ENCODE measurements at places on chromosomes 16 and 17.

DNA sequence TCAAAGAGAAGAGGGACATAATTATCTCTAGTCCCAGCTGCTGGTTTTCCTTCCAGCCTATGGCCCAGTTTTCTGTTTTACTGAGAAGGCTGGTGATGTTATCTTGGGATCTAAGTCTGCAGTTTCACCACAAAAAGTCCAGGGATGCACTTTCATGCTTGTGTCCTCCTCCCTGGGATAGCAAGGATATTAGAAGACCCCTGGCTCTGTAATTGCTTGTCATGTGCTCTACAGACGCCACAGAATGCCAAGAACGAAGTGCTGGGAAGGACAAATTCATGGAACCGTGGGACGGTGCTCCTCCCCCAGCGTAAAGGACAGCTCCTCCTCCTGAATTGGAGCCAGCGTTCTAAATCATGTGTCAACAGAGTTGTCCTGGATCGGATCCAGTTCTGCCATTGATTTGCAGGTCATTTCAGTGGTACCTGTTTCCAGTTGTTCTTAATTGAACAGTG is 8.6 kb downstream of the MAPT start:
- H3K27me3 ChIP-seq = peaks cover 77% of the 10 kb centered on the region
- no peaks in the 10 kb centered on the region for H3K36me3 ChIP-seq
- H3K4me3 ChIP-seq = no peak overlapping the region
- no peak for DNase-seq
- no peak overlapping the region for H3K27ac ChIP-seq

- H3K27ac ChIP-seq = no peak within 1 kb of the TSS
- H3K27me3 ChIP-seq = peaks cover 65% of the 10 kb centered on the region
- DNase-seq = no peak
- peaks cover 25% of the 10 kb centered on the region for H3K36me3 ChIP-seq
- H3K4me3 ChIP-seq = peak within 1 kb of the TSS; percentile 93
- H3K4me1 ChIP-seq = peaks cover 44% of the 10 kb centered on the region
These were observed at the start of gene PCGF2 for GRCh38 chr17:38748149-38748891. Gene PCGF2, minus strand, starts transcription at chr17:38748336. Its CDS starts 7,934 bp downstream, at chr17:38740402.

DNA sequence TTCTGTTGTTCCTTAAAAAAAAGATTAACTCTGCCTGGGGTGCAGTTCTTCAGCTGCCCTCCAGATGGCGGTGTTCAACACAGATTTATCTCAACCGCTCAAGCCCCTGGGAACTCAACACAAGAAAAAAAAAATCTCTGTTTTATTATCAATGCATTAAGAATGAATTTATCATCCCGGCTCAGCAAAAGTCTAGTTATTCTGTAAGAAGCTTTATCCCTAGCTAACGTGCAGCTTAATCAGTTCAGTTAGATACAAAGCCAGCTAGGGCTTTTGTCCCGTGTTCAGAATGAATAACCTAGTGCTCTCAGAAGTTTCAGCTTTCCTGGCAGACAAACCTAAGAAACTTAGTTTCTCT is 475.9 kb upstream of the CCL2 start:
- peaks cover 63% of the 10 kb centered on the region for H3K27me3 ChIP-seq
- no peak overlapping the region for H3K27ac ChIP-seq
- DNase-seq = no peak
- no peaks in the 10 kb centered on the region for H3K4me1 ChIP-seq
- H3K36me3 ChIP-seq = peaks cover 3% of the 10 kb centered on the region

GRCh38 chr16:27429330-27429871 is 27.4 kb downstream of the IL21R start:
- H3K36me3 ChIP-seq = peaks cover 45% of the 10 kb centered on the region
- H3K4me3 ChIP-seq = no peak overlapping the region
- peaks cover 44% of the 10 kb centered on the region for H3K4me1 ChIP-seq
- peak; percentile 2 for DNase-seq
- peak overlapping the region; percentile 44 for H3K27ac ChIP-seq

- no peak overlapping the region for H3K4me3 ChIP-seq
- peaks cover 20% of the 10 kb centered on the region for H3K4me1 ChIP-seq
- H3K27me3 ChIP-seq = no peaks in the 10 kb centered on the region
- H3K27ac ChIP-seq = no peak overlapping the region
These were observed 20.5 kb downstream of the PEMT start for GRCh38 chr17:17570798-17571716.

DNA sequence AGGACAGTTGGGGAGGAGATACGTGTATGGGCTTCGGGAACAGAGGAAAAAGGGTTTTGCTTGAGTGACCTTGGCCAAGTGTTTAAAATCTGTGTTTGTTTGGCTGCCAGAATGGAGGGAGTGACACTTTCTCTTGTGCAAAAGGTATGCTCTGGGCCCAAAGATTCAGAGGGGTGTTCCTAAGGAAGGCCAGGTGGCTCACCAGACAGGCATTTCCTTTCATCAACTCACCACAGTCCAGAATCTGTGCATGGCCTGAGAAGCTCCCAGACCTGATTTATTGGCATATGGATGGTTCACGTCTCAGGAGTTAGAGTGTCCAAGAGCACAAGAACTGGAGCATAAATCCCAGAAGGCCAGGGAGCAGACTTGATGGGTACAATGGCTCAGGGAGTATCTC is 53.4 kb upstream of the NLK start:
- no peak overlapping the region for H3K4me3 ChIP-seq
- no peak for DNase-seq
- H3K36me3 ChIP-seq = no peaks in the 10 kb centered on the region
- no peaks in the 10 kb centered on the region for H3K4me1 ChIP-seq
- H3K27me3 ChIP-seq = peaks cover 11% of the 10 kb centered on the region

DNA sequence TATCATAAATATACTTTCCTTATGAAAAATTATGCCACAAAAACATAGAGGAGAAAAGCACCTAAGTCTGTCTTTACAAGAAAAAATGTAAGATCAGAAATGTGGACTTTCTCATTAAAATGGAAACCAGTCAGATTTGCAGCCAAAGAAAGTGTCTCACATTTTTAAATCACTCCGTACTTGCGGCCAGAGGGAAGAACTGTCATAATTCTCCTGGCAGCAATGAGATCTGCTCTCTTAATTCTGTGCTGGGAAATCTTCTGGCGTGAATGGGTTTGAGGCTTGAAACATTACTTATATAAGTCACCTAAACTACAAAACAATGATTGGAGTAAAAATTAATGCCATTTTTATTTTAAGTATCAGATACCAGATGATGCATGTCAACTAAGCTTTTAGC is 10.7 kb downstream of the C16orf95 start:
- DNase-seq = no peak
- H3K4me3 ChIP-seq = no peak overlapping the region
- no peaks in the 10 kb centered on the region for H3K4me1 ChIP-seq
- no peak overlapping the region for H3K27ac ChIP-seq
- no peaks in the 10 kb centered on the region for H3K36me3 ChIP-seq

DNA sequence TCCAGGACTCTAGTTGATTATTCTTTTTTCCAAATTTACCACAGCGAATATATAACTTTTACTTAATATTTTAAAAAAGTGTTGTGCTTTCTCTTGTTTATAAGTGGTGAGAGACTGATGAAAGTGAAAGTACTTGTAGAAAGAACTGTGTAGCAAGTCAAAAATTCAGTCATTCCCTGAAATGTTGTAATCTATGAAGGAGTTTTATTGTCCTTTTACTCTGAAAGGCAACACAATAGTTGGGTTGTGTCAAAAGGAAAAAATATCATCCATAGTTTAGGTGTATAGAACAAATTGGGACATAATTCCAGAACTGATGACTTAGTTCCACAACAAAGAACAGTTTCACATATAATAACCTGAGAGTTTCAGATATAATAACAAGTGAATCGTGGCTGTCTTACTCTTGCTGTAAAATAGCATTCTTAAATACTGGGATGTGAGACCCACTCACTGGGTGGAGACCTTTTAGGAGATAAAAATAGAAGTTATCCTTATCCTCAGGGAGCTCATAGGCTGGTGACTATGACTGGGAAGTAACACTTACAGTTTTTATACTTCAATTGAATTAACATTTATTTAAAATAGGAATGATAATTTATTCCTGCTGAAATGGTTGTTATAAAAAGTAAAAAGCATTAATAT is 20.6 kb downstream of the CYB5B start:
- H3K27me3 ChIP-seq = no peaks in the 10 kb centered on the region
- peak overlapping the region; percentile 98 for H3K27ac ChIP-seq
- peaks cover 28% of the 10 kb centered on the region for H3K36me3 ChIP-seq
- H3K4me3 ChIP-seq = peak overlapping the region; percentile 79

GRCh38 chr16:48862087-48862532 is 252.1 kb upstream of the N4BP1 start:
- no peak overlapping the region for H3K4me3 ChIP-seq
- H3K27me3 ChIP-seq = no peaks in the 10 kb centered on the region
- H3K4me1 ChIP-seq = no peaks in the 10 kb centered on the region
- no peak for DNase-seq
- no peak overlapping the region for H3K27ac ChIP-seq

DNA sequence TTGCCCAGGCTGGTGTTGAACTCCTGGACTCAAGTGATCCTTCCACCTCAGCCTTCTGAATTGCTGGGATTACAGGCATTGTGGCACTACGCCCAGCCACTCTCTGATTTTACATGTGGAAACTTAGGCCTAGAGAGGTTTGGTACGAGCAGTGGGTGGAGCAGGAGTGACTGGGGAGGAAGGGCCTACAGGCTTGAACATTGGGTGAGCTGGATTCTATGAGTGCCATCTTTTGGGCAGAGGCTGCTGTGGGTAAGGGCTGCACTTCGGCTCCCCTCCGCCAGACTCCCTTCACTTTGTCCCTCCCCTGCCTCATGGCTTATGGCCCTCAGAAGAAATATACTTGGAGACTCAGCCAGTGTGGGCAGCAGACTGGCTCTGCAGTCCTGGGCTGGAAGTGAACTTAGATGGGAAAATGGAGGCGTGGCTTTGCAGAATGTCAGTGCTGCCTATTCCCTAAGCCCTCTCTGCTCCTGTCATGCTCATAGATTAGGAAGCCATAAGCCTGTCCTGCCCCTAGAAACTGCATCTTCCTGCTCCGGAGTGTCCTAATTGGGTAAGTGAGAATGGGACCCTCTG is 9.5 kb upstream of the MRC2 start:
- no peak overlapping the region for H3K27ac ChIP-seq
- DNase-seq = no peak
- peaks cover 26% of the 10 kb centered on the region for H3K36me3 ChIP-seq
- H3K4me1 ChIP-seq = peaks cover 5% of the 10 kb centered on the region
- H3K27me3 ChIP-seq = no peaks in the 10 kb centered on the region
- H3K4me3 ChIP-seq = no peak overlapping the region

- H3K4me1 ChIP-seq = peaks cover 45% of the 10 kb centered on the region
- H3K4me3 ChIP-seq = no peak overlapping the region
- H3K27ac ChIP-seq = no peak overlapping the region
- H3K27me3 ChIP-seq = peaks cover 11% of the 10 kb centered on the region
- peaks cover 6% of the 10 kb centered on the region for H3K36me3 ChIP-seq
These were observed 97.2 kb downstream of the TBC1D16 start for GRCh38 chr17:79938336-79939093.

GRCh38 chr17:74217888-74218287 is 4.5 kb downstream of the TTYH2 start:
- H3K4me3 ChIP-seq = no peak overlapping the region
- no peak for DNase-seq
- peaks cover 33% of the 10 kb centered on the region for H3K4me1 ChIP-seq
- H3K27ac ChIP-seq = no peak overlapping the region

DNA sequence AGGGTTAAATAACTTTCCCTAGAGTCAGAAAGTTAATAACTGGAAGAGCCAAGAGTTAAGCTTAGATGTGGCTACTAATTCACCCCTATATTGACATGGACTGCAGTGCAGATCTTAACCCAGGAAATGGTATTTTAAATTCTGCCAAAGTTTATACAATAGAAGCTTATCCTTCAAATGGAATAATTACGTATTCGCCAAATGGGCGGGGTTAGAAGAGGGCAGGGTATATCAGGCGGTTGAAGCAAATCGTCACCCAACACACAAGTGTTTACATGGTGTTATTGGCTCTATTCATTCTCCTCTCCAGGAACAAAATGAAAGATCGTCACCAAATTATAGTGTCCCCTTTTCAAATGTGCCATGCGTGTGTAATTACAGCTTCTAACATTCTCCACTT is 182.7 kb downstream of the PRKCB start:
- H3K4me1 ChIP-seq = peaks cover 69% of the 10 kb centered on the region
- H3K27me3 ChIP-seq = no peaks in the 10 kb centered on the region
- no peak overlapping the region for H3K4me3 ChIP-seq
- H3K27ac ChIP-seq = peak overlapping the region; percentile 79
- H3K36me3 ChIP-seq = peaks cover 15% of the 10 kb centered on the region

GRCh38 chr16:82628088-82628423 is 1.3 kb downstream of the CDH13 start:
- no peak overlapping the region for H3K27ac ChIP-seq
- no peaks in the 10 kb centered on the region for H3K4me1 ChIP-seq
- peaks cover 72% of the 10 kb centered on the region for H3K27me3 ChIP-seq
- no peak overlapping the region for H3K4me3 ChIP-seq
- peaks cover 1% of the 10 kb centered on the region for H3K36me3 ChIP-seq
- no peak for DNase-seq

GRCh38 chr16:56336071-56336688 is 89.2 kb downstream of the AMFR start:
- no peaks in the 10 kb centered on the region for H3K4me1 ChIP-seq
- peaks cover 7% of the 10 kb centered on the region for H3K36me3 ChIP-seq
- H3K27me3 ChIP-seq = no peaks in the 10 kb centered on the region
